ENCODE measurements at places on chromosomes 6 and 20.
A peak's percentile ranks its signal among the peaks of the same experiment; 100 is the strongest.

- no peak for DNase-seq
Measured at GRCh38 chr6:170437719-170438401, 115.2 kb downstream of the PSMB1 start.

GRCh38 chr6:11828262-11828870 lies 49.8 kb upstream of the ADTRP start:
- no peak for DNase-seq

DNA sequence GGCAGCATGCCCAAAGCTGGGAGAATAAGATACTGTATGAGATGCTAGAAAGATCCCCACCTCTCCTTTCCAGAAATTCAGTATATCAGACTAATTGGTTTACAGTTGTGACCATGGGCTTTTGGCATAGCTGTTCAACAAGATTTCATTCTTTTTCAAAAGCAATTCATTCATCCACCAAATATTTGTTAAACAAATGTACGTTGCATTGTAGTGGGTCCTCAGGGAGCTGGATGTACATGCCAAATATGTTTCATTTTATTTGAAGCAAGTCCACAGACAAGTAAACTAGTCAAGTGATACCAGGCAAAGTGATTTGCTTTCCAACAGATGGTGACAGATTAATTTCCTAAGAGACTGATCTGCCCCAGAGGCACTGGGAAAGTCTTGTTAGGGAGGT lies 85.8 kb upstream of the ESR1 start:
- DNase-seq = no peak

DNA sequence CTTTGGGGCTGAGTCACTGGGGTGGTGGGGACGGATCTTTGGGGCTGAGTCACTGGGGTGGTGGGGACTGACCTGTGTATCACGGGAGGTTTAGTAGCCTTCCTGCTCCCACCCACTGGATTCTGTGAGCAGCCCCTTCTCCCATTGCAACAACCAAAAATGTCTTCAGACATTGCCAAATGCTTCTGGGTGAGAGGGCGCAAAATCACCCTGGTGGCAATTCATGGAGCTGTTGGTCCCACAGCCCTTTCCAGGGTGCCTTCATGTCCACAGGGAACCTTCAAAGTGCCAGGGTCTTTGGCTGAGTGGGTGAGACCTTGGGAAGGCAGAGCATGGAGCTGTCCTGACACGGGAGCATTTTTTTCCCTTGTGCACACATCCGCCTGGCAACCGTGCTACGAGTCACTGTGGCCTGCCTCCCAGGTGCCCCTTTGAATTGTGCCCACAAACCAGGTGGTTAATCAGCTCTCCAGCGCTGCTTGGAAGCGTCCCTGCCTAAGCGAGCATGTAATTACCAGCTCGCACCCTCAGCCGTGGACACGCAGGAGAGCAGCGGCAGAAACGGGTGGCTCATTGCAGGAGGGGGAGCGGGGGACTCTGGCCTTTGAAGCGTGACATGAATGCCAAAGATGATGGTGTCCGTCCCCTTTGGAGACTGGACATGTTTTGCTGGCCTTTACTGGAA lies 27.4 kb upstream of the APCDD1L start:
- no peak for DNase-seq

DNA sequence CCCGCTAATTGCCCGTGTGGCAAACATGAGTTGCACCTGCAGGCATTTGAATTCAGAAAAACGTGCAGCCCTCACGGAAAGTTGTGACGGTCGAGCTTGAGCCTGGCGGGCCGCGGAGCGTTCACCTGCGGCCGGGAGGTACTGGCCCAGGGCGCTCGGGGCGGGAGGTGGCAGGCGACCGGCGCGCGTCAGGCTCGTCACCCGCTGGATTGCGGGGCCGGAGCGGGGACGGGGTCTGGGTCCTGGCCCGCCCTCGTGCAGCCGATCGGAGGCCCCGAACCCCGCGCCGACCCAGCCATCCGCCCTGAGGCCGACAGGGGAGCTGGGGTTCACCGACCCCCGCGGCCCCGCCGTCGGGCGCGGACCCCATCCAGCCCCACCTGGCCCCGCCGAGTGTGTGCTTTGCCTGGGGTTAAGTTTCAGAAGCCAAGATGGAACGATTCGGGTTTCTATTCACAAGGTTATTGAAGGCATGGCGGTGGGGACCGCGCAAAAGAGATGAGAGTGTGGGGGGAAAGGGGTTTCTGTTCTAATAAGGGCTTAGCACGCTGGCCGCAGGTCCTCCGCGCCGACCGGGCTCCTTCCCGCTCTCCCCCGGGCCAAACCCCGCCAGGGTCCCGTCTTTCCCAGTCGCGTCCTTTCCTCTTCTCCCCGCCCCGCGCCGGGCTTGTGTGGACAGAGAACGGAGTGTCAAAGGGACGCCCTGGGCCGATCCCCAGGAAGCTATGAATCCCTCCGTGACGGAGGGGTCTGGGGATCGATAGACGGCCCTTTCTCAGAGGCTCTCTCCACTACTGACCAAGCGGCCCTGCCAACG lies 1.6 kb upstream of the HEY2 start:
- peak; percentile 21 for DNase-seq

DNA sequence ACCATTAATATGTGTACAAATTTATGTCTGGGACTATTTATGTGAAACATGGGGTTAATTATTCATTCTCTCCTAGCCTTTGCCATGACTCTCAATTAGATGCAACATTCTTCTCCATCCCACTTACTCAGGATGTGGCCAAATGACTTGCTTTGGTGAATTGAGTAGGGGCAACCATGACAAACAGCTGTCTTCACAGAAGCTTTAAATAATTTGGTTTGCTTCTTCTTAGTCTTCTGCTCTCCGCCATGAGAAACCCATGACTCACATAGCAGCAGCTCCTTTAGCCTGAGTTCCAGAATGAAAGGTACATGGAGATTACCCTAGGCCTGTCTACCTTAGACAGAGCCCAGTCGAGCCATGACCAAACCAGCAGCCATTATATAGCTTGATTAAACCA lies 74.7 kb downstream of the FRK start:
- DNase-seq = no peak

DNA sequence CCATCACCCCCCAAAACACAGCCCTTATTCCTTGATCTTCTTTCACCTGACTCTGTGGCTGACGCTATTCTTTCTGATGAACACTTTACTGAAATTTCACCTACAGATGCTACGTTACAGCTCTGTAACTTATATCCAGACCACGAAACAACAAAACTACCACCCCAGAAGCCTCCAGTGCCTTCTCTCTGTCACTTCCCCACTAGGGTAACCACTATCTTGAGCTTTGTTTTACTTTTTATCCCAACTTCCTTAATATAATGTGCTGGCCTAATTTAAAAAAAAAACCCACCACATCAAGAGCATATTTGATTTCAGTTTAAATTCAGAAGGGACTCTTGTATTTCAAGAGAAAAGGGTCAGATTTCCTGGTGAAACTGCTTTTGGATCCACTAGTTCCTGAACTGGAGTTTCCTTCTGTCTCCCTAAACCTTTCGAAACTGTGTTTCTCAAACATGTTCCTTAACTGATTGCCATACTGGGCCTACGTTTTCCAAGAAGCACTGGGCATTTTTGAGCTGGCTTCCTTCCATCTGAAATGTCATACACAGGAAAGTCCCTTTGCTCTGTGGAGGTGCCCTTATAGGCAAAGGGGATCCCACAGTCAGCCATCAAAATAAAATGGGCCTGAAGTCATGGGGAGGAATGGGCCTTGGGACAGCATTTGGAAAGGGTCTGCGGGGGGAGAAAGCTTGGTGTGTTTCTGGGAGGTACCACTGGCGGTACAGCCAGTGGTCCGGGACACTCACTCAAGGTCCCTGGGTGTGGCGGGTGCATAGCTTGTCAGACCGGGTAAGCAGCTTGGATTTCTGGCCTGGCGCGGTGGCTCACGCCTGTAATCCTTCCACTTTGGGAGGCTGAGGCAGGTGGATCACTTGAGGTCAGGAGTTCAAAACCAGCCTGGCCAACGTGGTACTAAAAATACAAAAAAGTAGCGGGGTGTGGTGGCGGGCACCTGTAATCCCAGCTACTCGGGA lies 25.8 kb upstream of the RTF2 start:
- DNase-seq = no peak

GRCh38 chr6:114287461-114287860 lies 55.4 kb downstream of the HS3ST5 start:
- DNase-seq = no peak

- DNase-seq = peak; percentile 68
Measured at GRCh38 chr6:137705160-137706082, 161.6 kb upstream of the TNFAIP3 start.

GRCh38 chr6:43757966-43758616 lies 11.9 kb upstream of the VEGFA start:
- no peak for DNase-seq

GRCh38 chr6:8545336-8545735 lies 110.0 kb upstream of the SLC35B3 start:
- DNase-seq = no peak
